Upper lobe of left lung (tissue), 6 donors: ENCODE measurements at places on chromosomes 3 and 15. TPM values are rescaled to one million over a fixed set of nuclear protein-coding genes. Genes with fewer than 3 reads are reported as not detected.

- DNase-seq, result no peak
Measured at GRCh38 chr15:75695634-75696310, 16.9 kb downstream of the CSPG4 start.

DNA sequence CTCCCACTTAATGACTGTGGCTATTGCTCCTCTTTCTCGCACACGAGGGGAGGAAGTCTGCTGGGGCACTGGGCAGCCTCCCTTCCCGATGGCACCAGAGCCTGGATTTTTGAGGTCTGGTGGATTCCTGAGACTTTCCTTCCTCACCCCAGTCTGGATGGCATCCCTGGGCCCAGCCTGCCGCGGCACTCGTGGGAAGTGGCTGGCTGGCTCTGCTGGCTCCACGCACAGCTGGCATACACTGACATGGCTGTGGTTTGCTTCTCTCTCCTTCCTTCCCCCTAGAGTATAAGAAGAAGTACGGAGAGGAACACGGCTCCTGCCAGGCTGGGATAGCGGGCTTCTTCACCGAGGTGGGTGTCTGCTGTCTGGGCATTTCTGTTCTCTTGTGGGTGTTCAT lies 319.8 kb upstream of the LRRFIP2 start:
- DNase-seq, result no peak

DNA sequence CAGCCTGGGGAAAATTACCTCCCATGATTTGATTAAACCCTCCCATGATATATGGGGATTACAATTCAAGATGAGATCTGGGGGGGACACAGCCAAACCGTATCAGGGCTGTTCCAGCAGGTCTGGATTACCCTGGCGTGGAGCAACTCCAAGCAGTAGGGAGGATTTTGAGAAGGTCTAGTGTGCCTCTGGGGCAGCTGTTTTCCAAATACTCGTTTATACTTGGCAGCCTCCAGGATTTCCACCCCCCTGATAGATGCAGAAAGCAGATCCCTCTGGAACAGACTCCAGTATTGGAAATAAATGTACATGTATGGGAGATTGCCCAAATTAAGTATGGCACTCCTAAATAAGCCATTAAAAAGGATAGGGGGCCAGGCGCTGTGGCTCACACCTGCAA lies 7.7 kb upstream of the IRAK2 start:
- DNase-seq, result no peak

- no peak for DNase-seq
Measured at GRCh38 chr3:126893651-126894050, 89.3 kb upstream of the PLXNA1 start.

GRCh38 chr3:189824629-189825312 lies 193.6 kb downstream of the TP63 start:
- no peak for DNase-seq

GRCh38 chr3:54905261-54905888 lies 22.5 kb downstream of the LRTM1 start:
- DNase-seq, result no peak

- no peak for DNase-seq
Measured at GRCh38 chr15:92393980-92394308, 263 bp downstream of the ST8SIA2 start.

DNA sequence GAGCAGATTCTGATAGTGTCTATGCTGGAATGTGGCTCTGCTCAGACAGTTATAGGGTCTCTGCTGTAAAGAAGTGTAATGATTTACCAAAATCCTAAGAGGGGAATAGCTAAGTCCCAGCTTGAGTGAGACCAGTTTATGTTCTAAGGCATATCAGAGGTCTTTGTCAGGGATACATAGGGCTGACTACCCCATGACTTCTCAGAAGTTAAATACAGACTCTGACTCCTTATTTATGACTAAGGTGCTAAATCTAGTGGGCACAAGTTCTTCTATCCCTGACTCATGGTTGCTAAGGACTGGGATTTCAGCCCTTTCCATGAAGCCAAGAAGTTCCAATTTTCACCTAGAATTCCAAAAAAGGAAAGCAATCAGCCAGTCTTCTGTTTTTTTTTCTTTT lies 192.6 kb upstream of the POU1F1 start:
- no peak for DNase-seq

DNA sequence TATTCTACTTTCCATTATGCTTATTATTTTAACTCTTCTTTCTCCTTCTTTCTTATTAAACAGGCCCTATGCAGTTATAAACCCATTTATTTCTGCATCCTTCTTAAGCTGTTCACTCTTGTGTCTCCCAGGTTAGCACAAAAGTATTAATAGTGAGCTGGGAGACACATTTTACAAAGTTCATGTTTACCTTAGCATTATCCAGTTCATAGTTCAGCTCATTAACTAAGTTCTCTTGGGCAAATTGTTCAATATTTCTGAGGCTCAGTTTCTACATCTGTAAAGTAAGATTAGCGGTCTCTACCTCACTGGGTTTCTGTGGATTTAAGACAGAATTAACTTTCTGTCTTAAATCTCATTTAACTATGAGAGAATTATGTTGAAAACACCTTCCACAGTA lies 31.2 kb upstream of the UMPS start:
- DNase-seq, result no peak

DNA sequence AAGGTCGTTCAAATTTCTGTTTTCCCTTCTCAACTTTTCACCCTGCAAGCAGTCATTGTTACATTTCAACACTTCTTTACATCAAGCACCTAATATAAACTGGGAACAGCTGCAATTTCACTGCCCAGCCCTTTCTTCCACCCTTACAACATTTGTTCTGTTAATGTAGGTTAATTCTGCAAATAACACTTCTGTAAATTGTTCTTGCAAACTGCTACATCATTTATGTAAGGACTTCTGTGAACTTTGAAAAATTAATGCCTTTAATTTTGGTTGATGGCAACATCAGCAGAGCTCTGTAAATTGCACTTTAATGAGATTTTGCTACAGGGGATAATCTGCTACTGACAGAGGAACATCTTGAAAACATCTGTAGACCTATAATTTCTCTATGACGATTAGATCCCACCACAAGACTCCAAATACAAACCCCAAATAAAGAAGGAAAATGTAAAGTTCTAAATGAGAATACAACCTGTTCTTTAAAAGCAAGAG lies 93.5 kb downstream of the ZIC4 start:
- DNase-seq, result no peak

- no peak for DNase-seq
Measured at GRCh38 chr3:59800481-59800880, 750.7 kb upstream of the CFAP20DC start.

GRCh38 chr3:186209810-186210752 lies 101.2 kb upstream of the ETV5 start:
- DNase-seq, result peak; percentile 34

DNA sequence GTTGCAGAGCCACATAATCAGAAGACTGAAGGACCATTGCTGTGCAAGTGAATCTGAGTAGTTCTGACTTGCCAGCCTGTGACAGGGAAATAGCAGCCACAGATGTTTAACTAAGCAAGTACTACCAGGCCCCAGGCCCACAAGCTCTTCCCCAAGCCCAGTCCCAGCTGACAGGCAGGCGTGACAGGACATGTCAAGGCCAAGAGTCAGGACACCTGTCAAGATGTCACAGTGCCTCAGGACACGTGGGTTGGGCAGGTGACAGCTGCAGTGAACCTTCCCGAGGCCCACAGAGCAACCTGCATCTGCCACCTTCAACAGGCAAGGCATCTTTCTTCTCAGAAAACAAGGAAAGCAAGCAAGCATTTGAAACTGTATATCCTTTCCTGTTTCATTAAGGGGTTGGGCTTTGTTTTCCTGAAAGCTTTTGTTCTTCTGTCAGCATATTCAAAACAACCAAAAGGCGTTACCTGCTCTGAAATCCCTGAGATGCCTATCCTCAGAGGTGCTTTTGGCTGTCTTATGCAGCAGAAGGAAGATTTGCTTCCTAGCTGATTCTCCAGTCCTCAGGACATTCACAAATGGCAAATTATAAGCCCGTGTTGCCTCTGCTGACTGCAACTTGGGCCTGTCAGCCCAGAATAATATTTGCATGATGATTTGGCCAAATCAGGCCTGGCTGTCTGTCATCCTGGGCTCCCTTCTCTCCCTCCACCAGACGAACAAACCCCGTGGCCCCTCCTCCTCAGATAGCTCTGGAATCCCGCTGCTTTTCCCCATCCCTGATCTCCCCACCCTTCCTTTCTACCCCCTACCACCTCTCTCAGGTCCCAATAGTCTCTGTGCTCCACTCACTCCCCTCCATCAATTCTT lies 171.8 kb upstream of the WNT5A start:
- DNase-seq, result no peak

DNA sequence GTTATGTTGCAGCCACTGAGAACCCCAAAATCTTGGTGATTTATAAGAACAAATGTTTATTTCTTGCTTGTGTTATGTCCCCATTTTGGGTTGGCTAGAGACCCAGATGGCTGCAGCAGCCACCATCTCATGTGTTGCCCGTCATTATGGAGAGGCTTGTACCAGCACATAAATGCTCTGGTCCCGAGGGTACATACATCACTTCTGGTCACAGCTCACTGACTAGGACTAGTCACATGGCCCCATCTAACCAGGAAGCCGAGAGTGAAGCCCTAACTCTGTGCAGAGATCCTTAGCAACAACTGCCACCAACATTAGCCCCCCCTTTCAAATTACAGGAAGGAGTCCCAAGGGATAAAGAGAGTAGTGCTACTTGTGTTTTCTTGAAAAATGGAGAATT lies 25.5 kb upstream of the HACD2 start:
- no peak for DNase-seq

- DNase-seq, result peak; percentile 67
Measured at GRCh38 chr3:132660052-132660810, at the start of gene UBA5. Gene UBA5, plus strand, starts transcription at chr3:132660329. Its CDS starts 209 bp downstream, at chr3:132660538.

DNA sequence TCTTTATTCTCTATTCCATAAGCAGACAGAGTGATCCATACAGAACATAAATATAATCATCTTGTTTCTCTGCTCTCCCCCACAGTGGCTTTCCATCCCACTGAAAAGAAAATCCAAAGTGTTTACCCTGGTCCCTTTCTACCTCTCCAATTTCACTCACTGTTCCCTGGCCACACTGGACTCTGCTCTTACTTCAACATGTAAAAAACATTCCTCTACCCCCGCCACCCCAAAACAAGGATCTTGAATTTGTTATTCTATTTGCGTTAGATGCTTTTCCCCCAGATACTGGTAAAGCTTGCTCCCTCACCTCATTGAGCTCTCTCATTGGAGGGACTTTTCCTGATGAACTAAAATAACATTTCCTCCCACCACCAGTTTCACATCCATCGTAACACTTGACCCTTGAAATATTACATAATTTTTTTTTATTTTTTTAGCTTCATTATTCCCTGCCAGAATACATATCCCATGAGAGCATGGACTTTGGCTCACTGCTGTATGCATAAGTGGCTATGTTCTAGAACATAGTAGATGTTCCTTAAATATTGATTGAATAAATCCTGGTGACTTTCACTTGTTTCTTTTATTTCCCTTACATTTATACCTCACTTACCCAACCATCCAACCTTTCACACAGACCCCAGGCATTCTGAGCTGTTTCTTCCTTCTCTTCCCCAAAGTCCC lies 162.7 kb upstream of the MEIS2 start:
- no peak for DNase-seq

DNA sequence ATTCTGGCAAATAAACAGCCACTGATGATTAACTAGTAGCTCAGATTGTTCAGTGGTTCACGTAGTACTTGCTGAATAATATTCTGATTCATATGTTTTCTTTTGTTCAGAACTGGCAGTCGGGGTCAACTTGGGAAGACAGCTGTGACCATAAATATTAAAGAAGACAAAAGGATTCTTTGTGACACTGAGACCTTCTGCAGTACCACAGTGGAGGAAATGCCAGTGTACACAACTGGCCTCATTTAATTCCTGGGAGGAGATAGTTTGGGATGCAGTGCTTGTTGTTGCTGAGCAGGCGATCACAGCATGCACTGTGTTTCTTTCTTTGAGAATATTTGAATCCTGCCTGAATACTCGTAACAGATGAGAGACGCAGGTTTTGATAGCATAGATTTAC lies 26.7 kb upstream of the MCF2L2 start:
- no peak for DNase-seq

DNA sequence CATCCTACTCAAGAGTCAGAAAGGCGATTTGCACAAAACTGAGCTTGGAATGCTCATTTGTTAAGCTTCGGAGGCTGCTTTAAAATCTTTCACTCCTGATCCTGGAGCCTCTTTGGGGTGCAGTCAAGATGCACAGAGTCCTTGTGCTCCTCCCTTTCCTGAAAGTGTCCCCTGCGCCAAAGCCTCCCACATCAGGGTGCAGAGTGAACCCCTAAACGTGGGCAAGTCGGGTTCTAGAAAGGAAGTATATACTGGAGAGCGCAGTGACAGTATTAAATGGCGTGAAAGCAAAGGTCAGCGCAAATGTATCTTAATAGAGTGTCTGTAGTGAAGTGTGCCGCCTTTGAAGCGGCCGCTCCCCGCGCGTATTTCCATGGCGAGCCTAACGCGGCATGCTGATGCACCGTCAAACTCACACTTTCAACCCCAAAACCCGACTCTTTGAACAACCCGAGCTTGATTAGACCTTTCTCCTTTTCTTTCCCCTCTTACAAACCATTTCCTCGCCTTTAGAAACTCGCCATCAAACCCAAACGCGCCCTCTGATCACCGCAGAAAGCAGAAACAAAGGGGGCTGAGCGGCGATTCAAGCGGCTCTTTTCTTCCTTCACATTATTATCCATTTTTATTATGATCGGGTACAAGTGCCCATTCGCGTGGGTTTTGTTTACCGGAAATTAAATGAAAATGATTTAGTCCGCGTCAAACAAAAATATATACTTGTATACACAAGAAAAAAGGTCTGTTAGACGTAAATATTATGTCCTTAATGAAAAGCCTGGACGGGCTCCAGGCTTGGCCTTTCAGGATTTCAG lies 18.3 kb downstream of the ZIC4 start:
- DNase-seq, result no peak

- DNase-seq, result no peak
Measured at GRCh38 chr15:60479361-60480110, 594 bp upstream of the ICE2 start.

GRCh38 chr3:53180305-53181023 lies 19.5 kb downstream of the PRKCD start:
- no peak for DNase-seq

GRCh38 chr3:105083945-105084344 lies 282.8 kb upstream of the ALCAM start:
- no peak for DNase-seq

- no peak for DNase-seq
Measured at GRCh38 chr3:31573036-31573779, 40.5 kb downstream of the STT3B start.

GRCh38 chr3:58071480-58071971 lies 63.3 kb downstream of the FLNB start:
- DNase-seq, result no peak

- DNase-seq, result no peak
Measured at GRCh38 chr15:71273731-71274447, 158.6 kb downstream of the THSD4 start.

RETNLB gene
- total RNA-seq, result not detected

SPINK8 gene
- total RNA-seq, result not detected

TMPRSS7 gene
- not detected for total RNA-seq

SSUH2 gene
- not detected for total RNA-seq

LSAMP gene
- 11.5 TPM for total RNA-seq

GOLGA8F gene
- not detected for total RNA-seq

MUSTN1 gene
- total RNA-seq, result 12.5 TPM

ST3GAL6 gene
- total RNA-seq, result 24.0 TPM

PTPN23 gene
- total RNA-seq, result 51.6 TPM

DPPA2 gene
- not detected for total RNA-seq

SRGAP3 gene
- 17.8 TPM for total RNA-seq
